ENCODE measurements at places on chromosomes 12 and 14. TPM values are rescaled to one million over a fixed set of nuclear protein-coding genes. Genes with fewer than 3 reads are reported as not detected.

DNA sequence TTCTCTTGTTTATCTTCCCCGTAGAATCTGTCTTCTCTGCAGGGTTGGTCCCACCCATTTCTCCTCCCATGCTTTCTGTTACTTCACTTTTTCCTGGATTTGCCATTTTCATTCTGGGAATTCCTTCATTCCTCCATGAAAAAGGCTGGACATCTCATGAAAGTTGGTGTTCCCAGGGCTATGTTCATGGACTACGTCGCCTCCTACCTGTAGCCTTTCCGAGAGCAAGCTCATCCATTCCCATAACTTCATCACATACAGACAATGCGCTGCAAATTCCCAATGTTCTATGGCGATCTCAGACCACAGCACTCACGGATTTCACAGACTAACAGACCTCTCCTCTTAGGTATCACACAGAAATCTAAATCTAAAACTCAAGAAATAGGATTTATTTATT, 217.1 kb downstream of the EXOC5 start:
- DNase-seq = no peak

GRCh38 chr12:67691220-67691619, 42.7 kb downstream of the DYRK2 start:
- DNase-seq = no peak

DNA sequence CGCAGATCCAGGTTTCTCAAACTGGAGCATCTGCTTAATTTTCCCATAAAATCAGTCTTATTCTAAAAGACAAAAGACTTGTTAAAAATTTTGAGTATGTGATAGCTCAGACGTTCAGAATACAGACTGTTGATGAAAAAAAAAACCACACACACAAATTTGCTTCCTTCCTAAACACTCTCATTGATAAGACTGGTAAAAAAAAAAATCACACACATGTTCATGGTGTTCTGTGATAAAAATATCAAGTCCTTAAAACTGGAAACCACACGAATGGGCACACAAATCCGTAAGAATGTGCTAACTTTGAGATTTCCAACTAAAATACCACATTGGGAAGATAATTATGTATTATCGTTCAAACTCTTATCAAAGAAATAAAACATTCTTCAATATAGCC, 6.7 kb upstream of the ARID4A start:
- DNase-seq = no peak

DNA sequence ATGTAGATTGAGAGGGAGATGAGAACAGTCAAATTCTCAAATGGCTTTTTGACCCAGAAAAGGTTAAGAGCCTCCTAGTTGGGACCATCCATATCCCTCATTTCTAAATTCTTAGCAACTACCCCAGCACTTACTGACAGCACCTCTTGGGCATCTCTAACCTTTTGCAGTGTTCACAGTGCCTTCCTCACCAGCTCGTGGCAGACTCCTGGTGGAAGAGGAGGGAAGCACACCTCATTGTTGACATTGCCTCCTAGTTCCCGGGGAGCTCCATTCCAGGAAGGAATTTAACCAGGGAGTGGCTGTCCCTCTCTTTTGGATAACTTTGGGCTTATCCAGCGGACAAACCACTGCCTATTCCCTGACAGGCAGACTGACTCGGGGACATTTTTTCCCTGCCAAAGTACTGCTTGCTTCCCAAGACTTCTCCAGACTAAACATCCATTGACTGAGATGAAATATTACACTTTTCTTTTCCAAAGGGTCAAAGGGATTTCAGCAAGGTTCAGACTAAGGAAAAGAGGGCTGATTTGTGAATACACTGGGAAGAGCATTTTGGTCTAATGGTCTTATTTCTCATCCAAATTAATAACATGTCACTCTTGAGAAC, 9.0 kb upstream of the OR6J1 start:
- peak; percentile 51 for DNase-seq

DNA sequence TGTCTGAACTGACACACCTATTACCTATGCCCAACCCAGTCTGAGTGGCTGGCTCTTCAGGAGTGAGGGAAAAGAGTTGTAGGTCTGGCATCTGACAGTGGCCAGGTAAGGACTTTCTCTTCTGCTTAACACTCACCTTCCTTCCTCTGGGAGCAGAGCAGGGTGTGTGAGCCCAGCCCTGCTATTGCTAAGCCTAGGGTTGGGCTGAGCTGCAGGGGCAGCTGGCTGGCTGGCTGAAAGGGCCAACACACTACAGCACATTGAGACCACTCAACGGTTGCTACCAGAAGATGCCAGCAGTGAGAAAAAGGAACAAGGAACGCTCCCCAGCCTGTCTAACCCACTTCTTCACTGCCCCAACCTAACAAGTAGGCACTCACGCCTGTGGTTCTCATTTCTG, 201.2 kb downstream of the DPF3 start:
- DNase-seq = no peak

DNA sequence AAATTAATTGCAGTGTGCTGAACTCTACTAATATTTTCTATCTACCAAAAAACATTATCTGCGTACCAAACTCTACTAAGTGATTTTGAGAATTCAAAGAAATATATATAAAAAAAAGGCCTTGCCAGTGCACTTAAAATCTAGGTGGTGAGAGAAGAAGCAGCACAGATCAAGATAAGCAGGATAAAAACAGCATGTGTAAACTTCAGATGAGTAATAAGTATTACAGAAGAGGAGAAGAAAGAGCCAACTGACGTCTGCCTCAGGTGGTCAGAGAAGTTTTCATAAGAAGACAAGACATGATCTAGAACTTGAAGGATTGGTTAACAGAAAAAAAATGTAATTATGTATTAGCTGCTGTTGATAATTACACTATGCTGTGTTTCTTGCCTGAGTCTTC, 166.4 kb downstream of the DUSP6 start:
- no peak for DNase-seq

- no peak for DNase-seq
Observed at GRCh38 chr12:44655846-44656245, 220.3 kb downstream of the NELL2 start.

DNA sequence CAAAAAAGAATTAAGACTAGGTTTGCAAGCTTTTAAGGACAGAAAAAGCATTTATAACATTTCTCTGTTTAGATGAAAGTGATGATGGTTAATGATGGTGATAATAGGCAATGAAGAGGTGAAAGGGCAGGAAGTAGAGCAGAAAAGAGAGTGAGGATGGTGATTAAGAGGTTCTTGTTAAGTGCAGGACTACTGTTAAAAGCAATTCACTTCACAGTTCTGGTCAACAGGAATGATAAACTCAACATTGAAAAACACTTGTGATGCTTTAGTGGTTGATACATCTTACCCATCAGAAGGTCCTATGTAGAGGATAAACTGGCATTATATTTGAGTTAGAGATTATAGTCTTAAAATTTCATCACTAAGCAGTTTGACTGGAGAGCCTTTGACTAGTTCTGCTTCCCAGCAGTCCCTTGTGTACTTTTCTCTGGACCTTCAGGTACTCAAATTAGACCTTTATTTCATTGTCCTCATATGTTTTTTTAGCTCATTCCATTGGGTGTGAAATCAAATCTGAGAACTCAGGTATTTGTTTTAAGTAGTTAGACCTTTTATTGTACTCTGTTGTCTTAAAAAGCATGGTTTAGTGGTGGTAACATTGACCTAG, 10.9 kb downstream of the RAP1B start:
- no peak for DNase-seq

DNA sequence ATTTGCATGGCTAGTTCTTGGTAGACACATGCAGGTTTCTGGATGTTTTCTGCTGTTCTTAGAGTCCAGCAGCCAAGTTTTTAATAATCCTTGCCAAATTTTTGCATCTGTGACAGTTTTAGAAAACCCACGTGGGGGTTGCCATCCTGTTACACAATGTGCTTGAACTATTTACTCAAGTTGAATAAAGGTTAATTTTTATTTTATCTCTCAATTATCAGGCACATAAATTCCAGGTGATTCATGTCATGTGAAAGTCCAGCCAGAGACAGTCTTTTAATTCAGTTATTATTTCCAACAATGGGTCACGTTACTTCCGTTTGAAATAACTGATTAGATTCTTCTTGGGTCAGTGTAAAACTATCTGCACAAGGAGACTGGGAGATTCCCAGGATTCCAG, 15.7 kb downstream of the MYRFL start:
- no peak for DNase-seq

DNA sequence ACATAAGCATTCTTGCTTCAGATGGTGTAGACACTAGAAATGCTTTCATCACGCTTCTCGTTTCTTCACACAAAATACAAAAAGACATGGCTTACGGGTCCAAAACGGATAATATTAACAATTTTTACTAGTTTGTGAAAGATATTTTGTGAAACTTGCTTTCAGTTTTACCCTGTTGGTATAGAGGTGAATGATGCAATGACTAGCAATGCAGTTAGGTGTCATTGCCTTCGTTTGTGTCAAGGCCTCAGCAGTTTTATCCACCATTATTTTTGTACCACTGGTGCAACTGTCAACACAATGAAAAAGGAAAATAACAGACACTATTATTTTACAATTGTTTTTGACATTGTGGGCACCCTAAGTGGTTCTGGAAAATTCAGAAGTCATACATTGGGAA, 323.0 kb downstream of the FLRT2 start:
- no peak for DNase-seq

- no peak for DNase-seq
Observed at GRCh38 chr12:105267711-105268110, 31.7 kb upstream of the APPL2 start.

- DNase-seq = no peak
Observed at GRCh38 chr14:76501156-76501720, 125.3 kb downstream of the ESRRB start.

DNA sequence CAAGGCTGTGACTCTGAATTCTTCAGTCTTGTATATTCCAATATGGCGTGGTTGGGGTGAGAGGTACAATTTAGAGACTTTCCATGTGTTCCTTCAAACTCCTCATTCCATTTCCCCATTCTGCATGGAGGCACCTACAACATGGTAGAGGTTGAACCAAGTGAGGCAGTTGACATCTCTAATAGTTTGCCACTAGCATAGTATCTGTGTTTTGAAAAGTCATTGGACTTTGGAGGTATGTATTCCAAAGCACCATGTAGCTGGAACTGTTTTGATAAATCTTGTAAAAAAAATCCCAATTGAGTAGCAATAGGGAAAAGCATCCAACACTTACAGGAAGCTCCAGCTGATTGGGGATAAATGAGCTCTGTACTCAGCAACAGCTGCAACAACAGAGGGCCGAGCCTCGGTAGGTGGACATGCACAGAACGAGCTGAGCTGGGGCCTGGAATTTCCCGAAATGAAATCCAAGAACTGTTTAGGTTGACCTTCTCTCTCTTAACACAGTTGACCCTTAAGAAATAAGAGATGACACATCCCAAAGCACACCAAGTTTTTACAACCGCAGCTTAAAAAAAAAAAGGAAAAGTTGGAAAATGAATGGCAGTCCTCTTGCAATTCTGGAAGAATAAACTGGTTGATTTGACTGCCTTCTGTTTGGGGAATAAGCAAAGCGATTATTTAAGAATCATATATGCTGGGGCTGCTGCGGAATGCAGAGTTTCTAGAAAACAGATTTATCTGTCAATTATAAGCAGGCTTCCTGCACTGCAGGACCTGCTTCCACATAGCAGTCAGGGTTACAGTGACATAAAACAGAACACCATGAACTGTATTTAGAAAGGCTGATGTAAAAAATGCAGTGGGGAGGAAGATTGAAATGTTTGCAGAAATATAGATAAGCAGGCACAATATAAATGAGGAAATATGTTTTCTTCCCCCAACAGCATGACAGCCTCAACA, 194.6 kb upstream of the KRR1 start:
- DNase-seq = no peak

DNA sequence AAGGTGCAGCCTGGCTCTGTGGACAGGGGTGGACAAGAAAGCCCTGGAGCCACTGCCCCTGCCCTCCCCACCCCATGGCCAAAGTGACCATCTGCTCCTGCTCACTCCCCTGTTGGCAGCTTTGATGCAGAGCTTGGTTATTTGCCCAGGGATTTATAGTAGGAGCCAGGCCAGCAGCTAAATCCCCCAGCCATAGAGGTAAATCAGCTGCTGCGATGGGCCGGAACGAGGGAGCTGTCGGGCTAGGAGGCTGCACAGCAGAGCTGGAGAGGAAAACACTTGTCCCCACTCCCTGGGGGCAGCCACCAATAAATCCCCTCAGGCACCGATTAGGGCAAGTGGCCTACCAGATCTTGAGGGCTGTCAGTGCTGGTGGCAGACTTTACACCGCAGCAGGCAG, 26.0 kb downstream of the SMUG1 start:
- no peak for DNase-seq

DNA sequence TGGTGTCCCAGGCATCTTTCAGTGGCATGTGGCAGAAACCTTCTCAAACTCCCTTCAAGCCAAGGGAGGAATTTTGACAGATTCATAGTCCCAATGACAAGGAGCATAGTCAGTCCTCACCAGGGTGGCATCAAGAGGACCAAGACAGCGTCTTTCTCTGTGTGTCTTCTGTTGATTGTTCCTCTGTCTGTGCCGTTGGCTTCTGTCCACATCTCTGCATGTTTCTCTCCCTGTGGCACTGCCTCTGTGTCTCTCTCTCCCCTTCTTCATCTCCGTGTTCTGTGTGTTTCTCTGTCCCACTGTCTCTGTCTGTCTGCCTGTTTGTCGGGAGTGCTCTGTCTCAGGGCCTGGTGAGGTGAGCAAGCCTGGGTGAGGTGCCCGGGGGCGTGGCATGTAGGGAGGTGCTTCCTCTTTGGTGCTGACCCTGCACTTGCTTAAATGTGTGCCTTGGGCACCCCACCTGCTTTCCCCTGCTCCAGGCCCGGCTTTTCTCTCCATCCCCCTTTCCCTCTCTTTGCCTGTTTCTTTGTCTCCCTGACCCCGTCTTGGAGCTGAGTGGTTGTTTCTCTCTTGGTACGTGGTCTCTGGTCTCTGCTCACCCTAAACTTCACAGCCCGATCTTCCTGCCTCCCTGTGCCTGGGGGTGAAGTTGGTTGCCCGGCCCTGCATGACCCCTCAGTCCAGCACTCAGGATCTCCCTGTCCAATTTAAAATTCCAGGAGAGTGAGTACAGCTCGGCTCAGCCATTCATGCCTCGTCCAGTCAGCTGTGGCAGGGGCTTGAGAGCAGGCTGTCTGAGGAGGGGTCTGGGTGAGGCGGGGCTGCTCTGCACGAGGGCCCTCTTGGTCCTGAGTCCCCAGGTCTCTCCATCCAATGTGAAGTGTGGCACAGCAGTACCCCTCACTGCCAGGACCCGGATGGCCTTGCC, 28.5 kb downstream of the JDP2 start:
- DNase-seq = no peak

Gene TPH2
- not detected for total RNA-seq

Gene MYH7
- 2.1 TPM for total RNA-seq

Gene NUAK1
- 16.0 TPM for total RNA-seq

Gene KRT79
- not detected for total RNA-seq
